ENCODE measurements at places on chromosomes 6 and 20.

- DNase-seq, result no peak
Measured at GRCh38 chr20:45315672-45316071, 7.6 kb upstream of the MATN4 start.

DNA sequence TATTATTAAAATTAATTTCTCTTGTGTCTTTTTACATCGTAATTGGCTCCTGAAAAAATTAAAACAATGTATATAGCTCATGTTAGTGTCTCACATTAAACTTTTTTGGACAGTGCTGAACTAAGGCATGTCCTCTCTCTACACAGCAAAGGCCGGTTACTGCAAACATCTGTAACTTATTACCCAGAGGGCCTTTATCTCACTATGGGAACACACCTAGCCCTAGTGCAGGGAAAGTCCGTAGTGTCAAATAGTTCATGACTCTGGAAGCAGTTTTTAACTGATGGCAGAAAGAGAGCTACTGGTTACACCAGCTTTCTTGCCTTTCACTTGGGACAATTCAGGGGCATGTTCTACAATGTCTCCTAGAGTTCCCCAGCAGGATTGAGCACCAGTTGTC is 82.2 kb downstream of the PAK5 start:
- DNase-seq, result no peak

DNA sequence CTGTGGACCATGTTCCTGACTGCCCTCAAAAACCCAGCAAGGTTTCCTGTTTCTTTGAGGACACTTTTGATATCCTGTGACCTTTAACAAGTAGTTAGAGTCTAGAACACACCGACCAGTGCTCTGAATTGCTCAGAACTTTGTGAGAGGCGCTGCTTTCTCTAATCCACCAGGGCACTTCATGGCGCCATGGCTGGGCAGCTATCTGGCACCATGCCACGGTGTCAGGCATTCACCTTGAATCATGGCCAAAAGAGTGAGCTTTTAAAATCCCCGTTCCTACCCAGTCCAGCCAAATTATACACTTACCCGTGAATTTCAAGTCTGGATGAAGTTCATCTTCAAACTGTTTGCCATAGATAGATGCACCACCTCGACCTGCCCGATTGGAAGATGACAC is 17.0 kb upstream of the CPNE5 start:
- no peak for DNase-seq

- no peak for DNase-seq
Measured at GRCh38 chr6:17716221-17716620, 9.5 kb upstream of the NUP153 start.

DNA sequence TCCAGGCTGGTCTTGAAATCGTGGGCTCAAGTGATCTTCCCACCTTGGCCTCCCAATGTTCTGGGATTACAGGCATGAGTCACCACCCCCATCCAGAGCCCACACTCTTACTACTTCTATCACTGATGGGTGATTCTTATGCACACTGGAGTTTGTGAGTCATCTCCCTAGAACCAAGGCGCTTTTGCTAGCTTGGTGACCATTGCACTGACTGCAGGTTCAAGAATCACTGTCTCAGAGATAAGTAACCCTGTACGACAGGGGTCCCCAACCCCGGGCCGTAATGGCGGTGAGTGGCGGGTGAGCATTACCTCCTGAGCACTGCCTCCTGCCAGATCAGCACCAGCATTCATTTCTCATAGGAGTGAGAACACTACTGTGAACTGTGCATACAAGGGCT is 118.8 kb downstream of the MAP3K7 start:
- DNase-seq, result peak; percentile 29

DNA sequence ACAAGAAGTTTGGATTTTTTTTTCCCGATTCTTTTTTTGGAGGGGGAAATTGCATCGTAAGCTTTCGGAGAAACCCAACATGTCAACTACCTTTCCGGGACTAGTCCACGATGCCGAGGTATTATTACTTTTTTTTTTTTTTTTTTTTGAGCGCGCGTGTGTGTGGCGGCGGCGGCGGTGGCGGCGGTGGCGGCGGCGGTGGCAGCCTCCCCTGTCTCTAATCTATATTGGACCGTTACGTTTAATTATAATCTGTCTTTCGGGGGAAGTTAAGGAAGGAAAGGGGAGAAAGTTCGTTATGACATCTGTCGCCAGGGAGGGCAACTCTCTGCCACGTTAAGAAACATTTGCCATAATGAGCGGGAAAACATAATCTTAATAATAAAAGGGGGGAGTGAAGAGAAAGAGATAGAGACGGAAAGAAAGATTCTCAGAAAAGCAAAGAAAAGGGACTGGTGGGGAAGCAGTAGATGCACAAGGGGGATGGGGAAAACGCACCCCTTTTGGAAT is 706 bp downstream of the TFAP2D start:
- DNase-seq, result no peak

- DNase-seq, result peak; percentile 96
Measured at GRCh38 chr20:53774461-53775203, 181.0 kb upstream of the ZNF217 start.

GRCh38 chr6:22306741-22307466 is 10.1 kb upstream of the PRL start:
- peak; percentile 1 for DNase-seq

- DNase-seq, result peak; percentile 27
Measured at GRCh38 chr6:169131390-169131789, 122.3 kb downstream of the THBS2 start.

DNA sequence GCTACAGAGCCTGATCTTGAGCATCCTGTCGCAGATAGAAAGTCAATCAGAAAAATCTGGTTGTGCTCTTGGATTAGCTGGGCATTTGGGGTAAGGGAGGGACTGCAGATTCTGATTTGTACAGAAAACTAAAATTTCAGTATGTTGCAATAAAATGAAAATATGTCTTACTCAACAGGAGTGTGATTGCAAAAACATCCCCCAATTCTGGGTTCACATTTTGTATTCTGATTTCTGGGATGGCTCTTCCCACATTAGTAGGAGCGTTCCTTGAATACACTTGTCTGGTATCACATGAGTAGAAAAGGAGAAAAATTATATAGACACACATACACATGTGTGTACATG is 40.5 kb downstream of the PANK2 start:
- peak; percentile 29 for DNase-seq

DNA sequence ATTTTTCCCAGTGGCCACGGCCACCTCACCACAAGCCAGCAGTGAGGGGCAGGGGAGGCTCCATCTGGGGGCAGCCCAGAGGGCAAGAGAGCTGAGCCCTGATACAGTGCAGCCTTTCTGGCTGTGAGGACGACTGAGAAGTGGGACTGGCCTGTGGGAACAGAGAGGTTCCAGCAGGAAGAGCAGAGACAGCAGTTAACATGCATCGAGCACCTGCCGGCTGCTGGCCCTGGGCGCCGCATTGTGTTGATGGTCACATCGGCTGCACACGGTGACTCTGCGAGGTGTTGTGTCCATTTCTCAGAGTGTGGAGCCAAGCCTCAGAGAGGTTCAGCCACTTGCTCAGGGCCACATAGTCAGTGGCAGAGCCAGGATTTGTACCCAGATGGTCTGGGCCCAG is 9.8 kb downstream of the FOXS1 start:
- no peak for DNase-seq

GRCh38 chr20:3563133-3563532 is 92.3 kb downstream of the ATRN start:
- no peak for DNase-seq

DNA sequence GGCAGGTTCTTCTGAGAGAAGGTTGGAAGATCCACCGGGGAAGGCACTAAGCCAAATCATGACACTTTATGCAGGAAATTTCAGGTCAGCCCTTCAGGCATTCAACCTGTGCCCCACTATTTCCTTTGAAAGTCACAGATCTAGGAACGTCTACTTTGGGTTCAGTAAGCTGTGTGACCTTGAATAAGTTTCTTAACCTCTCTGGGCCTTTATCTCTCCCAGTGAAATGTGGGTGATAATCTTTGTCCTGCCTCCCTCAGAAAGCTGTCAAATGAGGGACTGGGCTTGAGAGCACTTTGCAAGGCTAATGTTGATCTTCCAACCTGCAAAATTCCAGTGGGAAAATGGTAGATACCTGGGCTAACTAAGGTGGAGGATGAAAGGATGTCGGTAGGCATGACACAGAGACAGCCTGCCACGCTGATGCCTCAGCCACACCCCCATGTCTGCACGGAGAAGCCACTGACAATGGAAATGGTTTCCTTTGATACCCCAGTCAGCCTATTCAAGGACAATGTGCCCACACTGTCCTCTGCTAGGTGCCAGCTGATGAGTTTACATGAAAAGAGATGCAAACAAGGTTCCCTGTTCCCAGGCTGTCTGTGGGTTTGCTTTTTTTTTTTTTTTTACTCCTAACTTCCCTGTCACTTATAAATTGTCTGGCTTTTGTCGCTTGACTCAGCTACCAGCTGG is 9.3 kb downstream of the BNIP5 start:
- DNase-seq, result no peak

- DNase-seq, result no peak
Measured at GRCh38 chr6:46190889-46191288, 20.1 kb upstream of the ENPP5 start.

GRCh38 chr20:13844296-13844695 is 59.5 kb downstream of the NDUFAF5 start:
- no peak for DNase-seq

DNA sequence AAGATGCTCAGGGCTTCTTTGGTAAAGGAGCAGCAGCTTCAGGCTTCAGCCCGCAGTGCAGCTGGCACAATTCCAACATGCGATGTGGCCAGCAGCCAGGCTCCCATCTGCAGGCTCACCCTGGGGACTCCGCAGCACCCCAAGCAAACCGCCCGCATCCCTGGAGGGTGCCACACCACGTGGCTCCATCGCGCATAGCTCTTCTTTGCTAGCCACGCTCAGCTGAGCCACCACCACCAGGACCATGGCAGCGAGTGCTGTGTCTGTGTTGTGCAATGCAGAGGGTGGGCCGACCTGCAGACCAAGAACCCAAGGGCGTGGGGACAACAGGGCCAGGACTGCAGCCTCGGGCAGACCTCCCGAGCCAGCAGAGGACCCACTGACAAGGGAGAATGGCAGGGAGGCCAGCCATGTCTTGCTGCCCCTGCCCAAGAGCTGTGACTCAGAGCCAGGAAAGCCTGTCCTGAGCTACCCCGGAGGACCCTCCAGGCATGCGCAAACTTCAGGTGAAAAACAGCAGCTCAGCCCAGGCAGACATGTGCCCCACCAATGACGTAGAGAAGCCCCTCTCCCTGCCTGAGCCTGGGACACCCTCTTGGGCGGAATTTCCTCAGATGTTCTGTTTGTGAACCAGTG is 87.8 kb downstream of the GINS1 start:
- no peak for DNase-seq

- DNase-seq, result peak; percentile 38
Measured at GRCh38 chr6:45423111-45423823, 45.5 kb upstream of the SUPT3H start.

DNA sequence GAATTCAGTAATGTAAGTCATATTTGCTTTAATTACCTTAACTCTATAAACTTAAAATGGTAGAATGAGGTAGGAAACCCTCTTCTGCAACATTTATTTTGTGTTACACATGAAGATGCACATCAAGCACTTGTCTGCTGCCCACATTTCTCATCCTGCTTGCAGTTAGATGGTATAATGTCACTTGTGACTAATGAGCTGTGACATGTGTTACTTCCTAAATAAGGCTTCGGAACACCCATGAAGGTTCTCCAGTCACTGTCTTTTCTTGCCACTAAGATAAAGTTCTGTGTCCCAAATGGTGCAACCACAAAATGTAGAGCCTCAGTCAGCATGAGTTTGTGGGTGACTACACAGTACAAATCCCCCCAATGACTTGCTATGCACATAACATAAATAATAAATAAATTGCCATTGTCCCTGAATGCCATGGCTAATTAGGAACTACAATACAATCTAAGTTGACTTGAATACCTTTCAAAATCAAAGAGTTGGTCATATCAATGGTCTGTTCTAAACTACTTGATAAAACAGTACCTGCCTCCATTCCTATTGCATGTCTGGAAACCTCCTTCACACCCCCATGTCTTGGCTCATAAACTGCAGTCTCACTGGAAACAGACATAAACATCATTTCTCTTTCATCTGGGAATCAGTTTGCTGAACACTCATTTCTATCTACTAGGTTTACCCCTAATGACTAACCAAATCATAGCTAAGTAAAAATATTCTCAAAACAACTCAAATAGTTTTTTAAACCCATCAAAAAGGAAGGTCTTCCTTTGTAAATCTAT is 157.2 kb downstream of the PTPRK start:
- no peak for DNase-seq

DNA sequence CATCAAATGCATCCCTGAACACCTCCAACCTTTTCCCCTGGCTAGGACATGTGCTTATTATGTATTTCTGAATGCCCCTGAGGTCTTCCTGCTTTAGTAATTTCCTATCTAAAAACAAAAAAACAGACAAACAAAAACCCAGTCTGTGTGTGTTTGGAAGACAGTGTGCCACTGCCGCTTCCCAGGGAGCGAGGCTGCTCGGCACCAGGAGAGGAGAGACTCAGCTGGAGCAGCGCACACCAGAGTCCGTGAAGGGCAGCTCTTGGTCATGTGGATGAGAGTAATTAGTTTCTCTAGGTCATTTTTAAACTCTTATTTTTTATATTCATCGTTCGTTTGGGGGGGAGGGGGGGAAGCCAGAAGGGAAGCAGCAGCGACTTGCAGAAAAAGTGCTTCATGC is 10.0 kb upstream of the ANKRD60 start:
- DNase-seq, result no peak

DNA sequence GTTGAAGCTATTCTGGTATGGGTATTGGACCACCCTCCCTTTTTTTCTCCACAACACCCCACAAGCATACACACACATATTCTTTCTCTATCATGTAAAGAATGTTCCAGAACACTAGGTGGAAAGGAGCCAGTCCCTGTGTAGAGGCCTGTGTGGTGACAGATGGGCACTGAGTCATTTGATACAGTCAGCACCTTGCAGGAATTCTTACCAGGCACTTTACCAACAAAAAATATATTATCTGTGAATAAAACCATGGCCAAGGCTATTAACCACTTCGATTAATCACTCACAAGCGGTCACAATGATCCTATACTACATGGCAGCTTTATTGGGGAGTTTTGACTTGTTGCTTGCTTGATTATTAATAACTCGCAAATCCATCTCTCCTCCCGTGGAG is 149.5 kb downstream of the BFSP1 start:
- DNase-seq, result no peak

GRCh38 chr6:69422020-69422419 is 374.8 kb downstream of the LMBRD1 start:
- no peak for DNase-seq

DNA sequence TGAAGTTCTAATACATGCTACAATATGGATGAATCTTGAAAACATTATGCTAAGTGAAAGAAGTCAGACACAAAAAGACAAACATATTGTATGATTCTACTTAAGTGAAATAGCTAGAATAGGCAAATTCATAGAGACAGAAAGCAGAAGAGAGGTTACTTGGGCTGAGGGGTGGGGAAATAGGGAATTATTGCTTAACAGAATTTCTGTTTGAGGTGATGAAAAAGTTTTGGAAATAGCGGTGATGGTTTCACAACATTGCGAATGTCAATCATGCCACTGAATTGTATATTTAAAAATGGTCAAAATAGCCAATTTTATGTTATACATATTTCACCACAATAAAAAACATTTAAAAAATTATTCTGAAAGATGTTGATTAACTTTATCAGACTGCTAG is 6.1 kb downstream of the SLC26A8 start:
- DNase-seq, result no peak
